ENCODE measurements at places on chromosomes 5 and 9.
A peak's percentile ranks its signal among the peaks of the same experiment; 100 is the strongest.

DNA sequence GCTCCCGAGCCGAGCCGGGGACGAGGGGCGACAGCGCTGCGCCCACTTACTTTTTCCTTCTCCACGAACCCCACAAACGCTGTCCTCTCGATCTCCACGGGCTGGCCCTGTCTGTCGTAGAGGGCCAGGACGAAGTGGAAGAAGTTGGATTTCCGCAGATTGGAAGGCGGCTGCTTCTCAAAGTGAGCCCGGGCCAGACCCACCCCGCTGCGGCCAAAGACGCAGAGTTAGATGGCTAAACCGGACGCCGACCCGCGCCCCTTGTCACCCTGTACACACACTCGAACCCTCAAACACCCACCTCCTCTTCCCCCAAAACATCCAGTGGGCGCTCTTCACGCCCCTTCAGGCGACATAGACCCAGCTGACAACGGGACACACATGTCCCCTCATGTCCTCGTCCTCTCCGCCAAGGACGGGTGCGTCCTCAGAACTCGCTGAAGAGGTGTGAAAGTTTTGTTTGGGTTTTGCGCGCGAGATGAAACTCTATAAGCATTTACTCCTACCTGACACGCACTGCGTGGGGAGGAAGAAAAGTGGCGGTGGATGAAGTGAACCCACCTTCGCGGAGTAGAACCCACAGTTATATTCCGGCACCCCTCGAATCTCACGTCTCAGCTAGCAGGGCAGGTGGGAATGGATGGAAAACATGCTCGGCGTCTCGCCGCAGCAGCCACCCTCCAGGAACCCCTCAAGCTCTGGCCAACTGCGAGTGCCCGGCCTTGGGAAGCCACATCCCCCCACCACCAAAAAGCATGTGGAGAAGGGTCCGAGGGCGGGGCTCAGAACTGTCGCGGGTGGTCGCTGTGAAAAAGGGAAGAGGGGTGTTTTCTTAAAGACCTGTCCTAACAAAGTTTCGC is 2.6 kb downstream of the EBF1 start:
- peak; percentile 42 for DNase-seq

DNA sequence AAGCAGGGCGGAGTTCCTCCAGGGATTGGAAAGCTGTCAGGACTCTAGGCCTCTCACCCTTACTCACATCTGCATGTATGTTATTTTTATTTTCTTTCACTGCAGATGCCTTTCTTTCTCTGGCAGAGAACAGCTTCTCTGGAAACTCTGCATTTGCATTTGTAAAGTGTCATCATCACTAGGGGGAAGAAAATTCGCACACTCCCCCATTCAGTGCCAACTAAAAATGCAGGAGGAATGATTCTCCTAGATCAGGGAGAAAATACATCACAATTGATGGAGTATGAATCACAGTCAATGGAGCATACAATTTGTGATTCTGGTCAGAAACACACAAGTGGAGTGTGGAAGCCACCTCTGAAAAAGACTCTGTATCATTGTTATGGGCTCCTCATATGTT is 351.4 kb upstream of the FTMT start:
- no peak for DNase-seq

DNA sequence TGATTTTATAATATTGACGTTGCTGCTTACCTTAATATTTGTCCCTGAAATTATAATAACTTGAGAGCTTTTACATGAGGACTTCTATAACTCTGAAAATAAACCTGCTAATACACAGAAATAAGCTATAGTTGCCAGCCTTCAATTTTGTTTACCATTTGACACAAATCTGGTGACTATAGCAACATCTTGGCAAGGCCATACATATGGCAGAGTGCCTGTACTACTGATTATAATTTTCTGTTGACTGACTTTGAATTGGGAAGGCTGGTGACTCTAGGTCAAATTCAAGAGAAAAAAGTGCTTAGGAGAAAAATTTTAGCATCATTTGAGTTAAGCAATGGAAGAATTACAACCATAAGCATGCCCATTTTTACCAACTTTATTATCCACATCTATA is 581.4 kb upstream of the PTPRD start:
- DNase-seq: no peak

DNA sequence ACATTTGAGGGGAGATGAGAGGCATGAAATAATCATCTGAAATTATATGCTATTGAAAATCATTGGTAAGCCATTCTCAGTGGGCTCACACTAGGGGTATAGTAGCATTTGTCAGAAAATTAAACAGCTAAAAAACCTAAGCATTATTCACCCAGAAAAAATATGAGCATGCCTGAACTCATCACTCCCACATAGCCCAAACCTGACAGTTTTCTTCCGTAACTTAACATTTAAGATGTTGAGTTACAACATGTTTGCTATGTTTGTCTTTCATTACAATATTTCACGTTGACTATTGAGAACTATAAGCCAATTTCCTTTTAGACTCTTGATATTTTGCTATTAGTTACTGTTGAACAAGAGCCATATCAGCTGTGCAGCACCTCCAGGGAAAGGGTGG is 23.5 kb upstream of the GHR start:
- no peak for DNase-seq

GRCh38 chr5:34715711-34716110 is 59.6 kb downstream of the RAI14 start:
- no peak for DNase-seq

DNA sequence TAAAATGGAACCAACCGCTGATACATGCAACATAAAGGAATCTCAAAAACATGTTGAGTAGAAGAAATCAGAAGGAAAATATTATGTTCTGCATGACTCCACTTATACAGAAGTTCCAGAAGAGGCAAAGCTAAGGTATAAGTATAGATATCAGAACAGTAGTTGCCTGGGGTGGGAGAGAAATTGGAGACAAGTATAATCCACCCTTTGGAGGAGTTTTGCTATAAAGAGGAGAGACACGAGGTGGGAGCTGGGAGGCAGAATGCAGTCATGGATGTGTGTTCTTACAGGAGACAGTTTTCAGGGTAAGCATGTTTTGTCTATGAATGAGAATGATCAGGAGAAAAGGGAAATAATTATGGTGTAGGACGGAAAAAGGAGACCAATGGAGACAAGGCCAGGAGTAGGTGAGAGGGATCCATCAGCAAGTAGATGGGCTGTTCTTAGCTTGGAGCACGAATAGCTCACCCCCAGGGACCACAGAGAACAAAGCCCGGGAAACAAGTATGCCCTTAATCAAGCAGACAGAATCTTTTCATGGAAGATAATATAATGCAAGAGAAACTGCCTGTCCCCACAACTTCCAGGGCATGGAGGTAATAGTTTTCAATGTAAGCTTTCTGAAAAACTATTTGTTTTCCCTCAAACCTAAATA is 72.2 kb downstream of the MED27 start:
- no peak for DNase-seq

DNA sequence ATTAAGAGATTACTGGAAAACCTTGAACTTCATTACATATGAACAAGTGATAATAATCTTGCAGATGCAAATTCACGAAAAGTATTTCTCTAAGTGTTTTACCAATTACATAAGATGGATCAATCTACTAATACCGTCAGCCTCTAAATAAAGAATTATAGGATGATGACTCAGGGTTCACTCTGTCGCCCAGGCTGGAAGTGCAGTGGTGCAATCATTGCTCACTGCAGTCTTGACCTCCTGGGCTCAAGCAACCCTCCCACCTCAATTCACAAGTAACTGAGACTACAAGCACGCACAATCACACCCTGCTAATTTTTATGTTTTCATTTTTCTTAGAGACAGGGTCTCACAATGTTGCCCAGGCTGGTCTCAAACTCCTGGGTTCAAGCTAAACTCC is 56.1 kb downstream of the CHD1 start:
- DNase-seq: no peak

DNA sequence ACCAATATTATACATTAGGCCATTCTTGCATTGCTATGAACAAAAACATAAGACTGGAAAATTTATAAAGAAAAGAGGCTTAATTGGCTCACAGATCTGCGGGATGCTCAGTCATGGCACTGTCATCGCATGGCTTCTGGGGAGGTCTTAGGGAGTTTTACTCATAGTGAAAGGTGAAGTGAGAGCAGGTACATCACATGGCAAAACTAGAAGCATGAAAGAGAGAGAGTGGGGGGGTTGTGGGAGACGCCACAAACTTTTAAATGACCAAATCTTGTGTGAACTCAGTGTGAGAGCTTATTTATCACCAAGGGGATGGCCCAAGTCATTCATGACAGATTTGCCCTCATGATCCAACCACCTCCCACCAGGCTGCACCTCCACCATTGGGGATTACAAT is 398.3 kb upstream of the EDIL3 start:
- no peak for DNase-seq

DNA sequence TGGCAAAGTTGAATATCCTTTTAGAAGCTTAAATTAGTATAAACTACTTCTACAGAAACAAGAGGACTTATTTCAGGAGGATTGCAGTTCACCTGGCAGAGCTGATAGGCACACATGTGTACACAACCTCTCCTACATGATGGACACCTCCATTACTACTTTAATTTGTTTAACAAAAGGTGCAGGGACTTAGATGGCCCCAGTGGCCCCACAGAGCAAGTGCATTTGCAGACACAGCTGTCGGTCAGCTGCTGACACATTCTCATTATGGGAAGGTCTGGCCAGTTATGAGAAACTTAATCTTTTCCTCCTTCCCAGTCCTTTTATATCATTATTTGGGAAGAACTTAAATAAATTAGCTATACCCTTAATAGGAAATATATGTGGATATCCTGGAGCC is 28.3 kb downstream of the TDRD7 start:
- DNase-seq: no peak

DNA sequence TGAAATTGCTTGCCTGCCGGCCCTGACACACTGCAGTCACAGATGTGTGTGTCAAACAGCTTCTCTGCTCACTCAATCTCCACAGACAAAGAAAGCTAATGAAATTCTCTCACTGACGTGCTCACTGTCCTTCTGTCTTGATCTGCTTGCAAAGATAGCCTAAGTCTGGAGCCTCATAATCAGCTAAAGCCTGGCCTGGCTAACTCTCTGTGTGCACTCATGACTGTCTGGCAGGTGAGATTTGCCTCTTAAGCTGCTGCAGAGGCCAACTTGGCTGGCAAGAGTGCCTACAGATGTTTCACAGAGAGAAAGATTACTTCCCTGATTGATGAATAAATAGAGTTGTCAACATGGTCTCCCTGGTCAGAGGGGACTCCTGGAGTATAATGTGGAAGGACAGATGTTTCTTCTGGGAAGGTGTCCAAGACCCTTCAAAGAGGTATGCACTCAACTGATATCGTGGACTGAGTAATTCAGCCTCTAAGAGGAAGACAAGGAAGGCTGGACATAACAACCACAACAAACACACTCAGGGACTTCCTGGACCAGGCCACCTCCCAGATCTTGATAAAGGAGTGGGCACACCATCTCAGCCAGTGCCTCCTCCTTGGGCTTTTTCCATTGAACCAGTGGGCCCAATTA is 362.0 kb downstream of the SPOCK1 start:
- no peak for DNase-seq

GRCh38 chr9:34158362-34158869 is 20.4 kb upstream of the UBAP1 start:
- DNase-seq: no peak

- DNase-seq: no peak
These were observed 351.3 kb downstream of the DRD1 start for GRCh38 chr5:175092691-175093090.

All from Right ventricle myocardium superior (tissue), 1 donor.